ENCODE measurements at places on chromosomes 5 and 9.

DNA sequence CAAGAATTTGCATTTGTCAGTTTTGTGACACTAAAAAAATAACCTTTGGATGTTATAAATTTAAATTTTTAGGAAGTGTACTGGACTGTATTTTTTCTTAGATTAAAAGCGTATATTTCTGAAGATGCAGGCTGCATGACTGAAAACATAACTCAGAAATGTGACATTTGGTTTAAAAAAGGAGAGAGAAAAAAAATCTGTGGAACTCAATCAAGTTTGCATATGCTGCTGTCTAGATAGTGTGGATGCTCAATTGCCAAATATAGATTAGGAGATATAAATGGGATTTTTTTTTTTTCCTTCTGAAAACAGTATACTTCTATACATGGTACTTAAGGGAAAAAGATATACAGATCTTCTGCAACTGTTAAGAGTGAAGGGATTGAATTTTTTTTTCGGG is 402.3 kb downstream of the TAF11L14 start:
- DNase-seq = no peak

DNA sequence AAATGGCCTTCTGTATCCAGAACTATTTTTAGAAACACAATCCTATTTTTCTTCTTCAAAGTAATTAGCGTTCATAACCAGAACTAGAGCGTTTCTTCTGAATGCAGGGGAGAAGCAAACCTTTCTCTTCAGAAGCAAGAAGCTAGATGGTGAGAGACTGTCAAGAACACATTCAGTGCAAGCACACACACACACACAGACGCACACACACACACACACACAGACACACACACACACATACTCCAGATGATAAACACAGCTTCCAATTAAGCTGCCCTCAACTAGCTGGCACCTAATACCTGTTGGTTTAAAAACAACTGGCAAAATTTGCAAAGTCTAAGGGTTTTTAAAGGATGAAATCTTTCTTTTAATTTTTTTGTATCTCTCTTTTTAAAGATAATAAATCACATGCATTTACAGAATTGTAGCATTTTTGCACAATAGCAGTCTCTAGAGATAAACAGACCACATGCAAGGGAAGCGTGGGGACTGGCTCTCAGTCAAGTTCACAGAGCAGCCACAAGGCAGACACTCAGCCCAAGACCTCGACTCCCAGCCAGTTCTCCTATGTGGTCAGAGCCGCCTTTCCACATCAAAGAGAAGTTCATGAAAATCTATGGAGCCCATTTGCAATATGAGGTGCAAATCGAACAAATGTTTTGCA is 138.5 kb downstream of the TTLL11 start:
- DNase-seq = no peak

GRCh38 chr9:114168281-114169028 is 13.1 kb downstream of the COL27A1 start:
- DNase-seq = no peak

DNA sequence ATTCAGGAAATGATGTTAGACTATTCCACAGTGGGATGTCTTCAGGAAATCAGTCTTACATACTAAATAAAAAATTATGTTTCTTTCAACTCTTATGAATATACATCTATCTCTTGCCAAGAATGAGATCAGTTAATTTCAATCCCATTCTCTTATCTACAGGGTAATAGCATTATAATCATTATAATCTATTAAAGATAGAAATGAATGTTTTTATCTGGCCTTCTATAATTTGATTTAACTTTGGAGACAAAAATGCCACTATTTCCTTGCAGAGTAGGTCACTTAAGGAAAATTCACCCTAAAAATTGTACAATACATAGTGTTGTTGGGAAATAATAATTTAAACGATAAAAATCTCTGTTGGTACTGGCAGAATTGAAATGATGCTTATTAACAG is 96.4 kb downstream of the HOMER1 start:
- no peak for DNase-seq

DNA sequence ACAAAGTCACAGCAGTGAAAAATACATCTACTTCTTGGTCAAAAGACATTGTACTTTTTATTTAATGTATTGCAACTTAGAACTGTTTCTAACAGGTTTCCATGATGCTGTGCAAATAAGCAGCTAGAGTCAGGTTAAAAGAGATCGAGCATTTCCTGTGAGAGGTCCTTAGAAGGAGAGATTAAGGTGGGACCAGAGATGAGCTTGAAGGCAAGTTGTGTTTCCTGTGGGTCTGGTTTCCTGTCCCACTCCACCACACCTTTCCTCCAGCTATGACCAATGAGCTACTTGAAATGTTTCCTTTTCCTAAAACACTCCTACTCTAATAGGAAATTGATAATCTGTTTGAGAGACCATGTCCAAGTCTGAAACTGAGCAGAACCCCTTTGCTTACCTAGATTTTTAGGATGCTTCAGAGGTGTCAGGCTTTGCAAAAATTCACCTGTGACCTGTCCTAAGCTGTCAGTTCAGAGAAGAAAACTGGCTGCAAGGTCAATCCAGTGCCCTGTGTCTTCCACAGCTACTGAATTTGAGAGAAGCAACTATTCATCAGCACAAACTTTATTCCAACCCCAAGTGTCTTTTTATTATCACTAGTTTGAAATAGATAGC is 13.1 kb upstream of the RLN1 start:
- DNase-seq = no peak

DNA sequence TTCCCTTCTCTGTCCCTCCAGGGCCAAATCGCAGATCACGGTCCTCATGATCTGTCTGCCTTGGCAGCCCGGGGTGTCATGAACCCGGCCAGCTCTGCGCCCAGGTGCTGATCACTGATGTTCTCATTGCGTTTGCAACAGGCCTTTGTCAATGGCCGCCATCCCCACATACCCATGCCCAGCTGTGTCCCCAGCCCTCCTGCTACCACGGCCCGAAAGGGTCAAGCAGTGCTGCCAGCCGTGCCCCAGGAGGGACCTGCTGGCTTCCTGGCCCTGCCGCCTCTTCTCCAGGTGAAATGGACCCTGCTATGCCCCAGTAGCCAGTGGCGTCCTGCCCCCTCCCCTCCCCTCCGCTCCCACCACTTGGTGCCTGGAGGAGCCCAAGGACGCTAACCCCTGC is 12.8 kb upstream of the VAV2 start:
- DNase-seq = no peak

Data from ascending aorta (tissue), 2 donors.